ENCODE measurements at places on chromosomes 1 and 21.

- no peak for DNase-seq
These were observed 326.8 kb downstream of the HHAT start for GRCh38 chr1:210655511-210655910.

- DNase-seq = no peak
These were observed 23.8 kb downstream of the SIM2 start for GRCh38 chr21:36722370-36723368.

GRCh38 chr1:235416662-235417049 is 49.4 kb downstream of the TBCE start:
- DNase-seq = no peak

GRCh38 chr1:234892642-234893041 is 236.0 kb downstream of the TOMM20 start:
- DNase-seq = no peak

DNA sequence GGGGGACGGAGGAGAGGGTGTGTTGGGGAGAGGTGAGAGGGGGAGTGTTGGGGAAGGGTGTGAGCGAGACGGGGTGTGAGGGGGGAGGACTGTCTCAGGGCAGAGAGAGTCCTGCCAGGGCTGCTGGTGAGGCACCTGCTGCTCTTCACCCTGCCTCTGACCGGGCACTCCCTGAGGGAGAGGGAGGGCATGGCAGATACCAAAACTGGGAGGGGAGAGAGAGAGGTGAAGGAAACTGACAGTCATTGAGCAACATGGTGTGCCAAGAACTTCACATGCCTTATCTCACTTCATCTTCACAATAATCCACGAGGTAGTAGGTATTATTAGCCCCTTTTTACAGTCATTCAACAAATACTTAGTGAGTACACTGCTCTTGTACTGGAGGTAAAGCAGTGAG is 61.3 kb upstream of the ARTN start:
- peak; percentile 37 for DNase-seq

GRCh38 chr1:201599548-201599947 is 60.6 kb downstream of the NAV1 start:
- no peak for DNase-seq

DNA sequence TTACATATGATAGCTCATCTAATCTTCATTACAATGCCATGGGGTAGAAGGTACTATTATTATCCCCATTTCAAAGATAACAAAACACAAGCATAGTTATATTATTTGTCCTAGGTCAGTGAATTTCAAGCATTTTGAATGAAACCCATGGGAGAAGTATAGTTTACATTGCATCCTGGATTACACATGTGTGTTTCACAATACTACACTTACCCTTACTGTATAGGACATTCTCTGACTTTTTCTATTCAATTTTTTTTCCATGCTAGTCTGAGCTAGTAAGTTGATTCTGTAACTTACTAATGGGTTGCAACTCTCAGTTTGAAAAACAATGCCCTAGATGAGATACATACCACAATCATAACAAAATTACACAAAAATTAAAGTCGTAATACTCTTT is 8.7 kb upstream of the GPX7 start:
- no peak for DNase-seq

DNA sequence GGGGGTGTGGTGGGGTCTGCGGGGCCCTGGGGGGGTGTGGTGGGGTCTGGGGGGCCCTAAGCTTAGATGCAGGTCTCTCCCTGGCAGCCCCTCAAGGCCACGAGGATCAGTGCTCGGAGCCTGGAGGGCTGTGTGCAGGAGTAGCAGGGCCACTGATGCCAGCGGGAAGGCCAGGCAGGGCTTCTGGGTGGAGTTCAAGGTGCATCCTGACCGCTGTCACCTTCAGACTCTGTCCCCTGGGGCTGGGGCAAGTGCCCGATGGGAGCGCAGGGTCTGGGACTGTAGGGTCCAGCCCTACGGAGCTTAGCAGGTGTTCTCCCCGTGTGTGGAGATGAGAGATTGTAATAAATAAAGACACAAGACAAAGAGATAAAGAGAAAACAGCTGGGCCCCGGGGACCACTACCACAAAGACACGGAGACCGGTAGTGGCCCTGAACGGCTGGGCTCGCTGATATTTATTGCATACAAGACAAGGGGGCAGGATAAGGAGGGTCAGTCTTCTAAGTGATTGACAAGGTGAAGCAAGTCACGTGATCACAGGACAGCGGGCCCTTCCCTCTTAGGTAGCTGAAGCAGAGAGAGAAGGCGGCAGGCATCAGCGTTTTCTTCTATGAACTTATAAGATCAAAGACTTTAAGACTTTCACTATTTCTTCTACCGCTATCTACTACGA is 8.7 kb downstream of the RNF223 start:
- DNase-seq = no peak

GRCh38 chr1:174812656-174813055 is 187.1 kb upstream of the CACYBP start:
- DNase-seq = no peak

DNA sequence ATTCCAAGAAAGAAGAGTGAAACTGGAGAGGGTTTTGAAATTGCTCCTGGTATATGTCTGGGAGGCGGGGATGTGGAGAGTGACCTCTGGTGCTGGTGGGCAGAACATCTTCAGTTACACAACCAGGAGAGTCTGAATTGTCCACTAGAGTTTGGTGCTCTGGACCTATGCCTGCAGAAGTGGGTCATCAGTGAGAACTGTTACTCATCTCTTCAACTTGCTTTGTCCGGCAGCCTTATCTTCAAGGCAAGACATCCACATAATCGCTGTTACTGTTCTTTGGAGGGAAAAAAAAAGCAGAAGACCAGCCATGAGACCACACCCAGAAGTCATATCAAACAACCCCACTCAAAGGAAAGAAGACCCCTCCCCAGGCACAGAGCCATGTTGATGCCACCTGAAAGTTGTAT is 14.9 kb downstream of the SH2D1B start:
- peak; percentile 37 for DNase-seq

DNA sequence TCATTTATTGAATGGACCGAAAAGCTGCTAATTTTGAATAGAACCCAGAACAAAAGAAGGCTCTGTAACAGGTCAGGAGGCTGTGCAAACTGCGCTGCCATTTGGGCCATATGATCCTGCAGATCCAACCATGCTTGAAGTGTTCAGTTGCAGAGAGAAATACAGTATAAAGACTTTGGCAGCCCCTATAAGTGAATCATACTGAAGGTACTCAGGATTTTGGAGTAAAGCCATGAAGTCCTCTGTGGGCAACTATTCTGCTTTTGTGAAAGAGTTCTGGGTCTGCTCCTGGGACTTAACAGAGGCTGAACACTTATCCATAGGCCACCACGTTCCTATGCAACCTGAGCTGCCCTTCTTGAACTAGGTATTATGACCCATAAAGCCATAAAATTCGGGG is 1613.6 kb upstream of the PRMT6 start:
- no peak for DNase-seq

DNA sequence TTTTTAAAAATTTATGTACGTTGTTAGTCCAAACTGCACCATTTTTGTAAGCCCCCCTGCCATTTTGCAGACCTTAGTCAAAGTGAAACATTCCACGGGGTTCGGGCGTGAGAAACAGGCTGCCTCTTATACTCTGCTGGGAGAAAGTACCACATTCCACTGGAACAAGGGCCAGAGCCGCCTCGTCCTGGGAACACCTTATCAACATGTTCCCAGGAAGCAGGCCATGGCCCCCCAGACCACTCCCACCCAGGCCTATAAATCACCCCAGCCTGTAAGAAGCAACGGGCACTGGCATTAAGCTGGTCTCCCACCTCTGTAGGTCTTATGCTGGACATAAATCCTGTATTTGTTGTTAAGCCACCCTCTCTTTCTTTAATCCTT is 854 bp upstream of the ZRANB2 start:
- no peak for DNase-seq

DNA sequence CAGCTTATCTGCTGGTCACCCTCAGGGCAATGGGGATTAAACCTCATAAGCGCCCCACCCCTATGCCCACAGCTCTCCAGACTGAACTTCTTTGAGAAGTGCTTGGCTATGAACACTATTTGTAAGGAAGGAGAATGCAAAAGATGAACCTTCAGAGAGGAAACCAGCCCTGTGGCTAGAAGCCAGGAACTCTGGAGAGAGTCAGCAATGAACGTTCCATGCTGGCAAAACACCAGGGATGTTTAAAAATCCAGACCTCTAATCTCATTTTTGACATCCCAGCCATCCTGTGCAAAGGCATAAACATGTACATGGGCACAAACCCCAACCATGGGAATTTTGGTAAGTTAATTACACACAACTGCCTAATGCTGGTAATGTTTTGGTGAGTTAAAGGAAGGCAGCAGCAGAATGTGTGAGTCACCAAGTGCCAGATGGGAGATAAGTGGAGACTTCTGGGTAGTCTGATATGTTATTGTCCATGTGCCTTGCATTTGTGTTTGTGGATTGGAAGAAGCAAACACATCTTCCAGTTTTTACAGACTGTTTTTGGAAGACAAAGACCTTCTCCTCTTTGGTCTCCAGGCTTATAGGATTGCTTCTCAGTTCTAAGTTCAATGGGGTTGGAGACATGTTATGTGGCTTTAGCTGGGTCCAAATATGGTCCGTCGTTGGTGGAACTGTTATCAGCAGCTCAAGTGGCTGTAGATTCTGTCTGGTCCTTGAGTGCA is 174.1 kb upstream of the ETV3 start:
- peak; percentile 73 for DNase-seq

DNA sequence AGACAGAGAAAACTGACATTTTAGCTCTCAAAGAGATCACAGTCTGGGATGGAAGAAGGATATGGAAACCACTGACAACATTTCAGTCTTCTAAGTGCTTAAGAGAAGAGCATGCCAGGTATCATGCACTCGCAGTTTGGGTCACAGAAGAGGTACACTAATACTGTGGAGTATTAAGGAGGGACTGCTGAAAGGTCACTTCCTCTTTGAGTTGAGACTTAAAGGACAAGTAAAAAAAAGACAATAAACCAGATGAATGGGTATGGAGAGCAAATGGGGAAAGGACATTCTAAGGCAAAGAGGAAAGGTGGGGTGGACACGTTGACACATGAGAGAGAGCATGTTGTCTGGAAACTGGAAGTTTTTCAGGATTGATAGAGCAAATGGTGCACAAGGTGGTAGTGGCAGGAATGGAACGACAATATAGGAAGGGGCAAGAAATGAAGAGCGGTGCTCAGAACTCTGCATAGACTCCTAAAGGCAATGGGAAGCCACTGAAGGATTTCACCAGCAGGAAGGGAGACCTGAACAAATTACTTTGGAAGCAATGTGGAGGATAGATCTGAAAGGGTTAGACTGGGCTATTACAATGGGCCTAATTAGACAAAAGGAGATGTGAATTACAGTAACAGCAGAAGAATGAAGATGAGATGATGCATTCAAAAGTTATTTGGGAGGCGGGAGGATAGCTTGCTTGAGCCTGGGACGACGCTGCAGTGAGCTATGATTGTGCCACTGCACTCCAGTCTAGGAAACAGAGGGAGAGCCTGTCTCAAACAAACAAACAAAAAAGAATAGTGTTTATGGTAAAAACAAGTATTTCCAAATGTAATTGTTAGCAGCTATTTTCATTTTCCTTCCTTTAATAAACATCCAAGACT is 11.1 kb downstream of the DIPK1A start:
- no peak for DNase-seq

DNA sequence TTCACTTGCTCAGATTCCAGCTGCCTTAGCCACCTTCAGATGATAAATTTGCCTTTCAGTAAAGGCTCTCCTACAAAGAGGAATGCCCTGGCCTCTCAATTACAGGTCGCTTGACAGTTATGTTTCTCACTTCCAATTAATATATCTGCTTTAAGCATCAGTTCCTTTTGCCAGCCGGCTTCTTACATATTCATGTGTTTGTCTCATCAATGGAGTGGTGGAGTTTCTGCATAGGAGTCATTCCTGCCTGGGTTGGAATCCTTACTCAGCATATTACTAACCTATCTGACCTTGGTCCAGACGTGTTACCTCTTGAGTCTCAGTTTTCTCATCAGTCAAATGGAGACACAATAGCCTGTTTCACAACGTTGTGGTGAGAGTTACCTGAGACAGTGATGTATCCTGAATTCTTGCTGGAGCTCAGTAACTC is 9.4 kb upstream of the SESN2 start:
- no peak for DNase-seq

DNA sequence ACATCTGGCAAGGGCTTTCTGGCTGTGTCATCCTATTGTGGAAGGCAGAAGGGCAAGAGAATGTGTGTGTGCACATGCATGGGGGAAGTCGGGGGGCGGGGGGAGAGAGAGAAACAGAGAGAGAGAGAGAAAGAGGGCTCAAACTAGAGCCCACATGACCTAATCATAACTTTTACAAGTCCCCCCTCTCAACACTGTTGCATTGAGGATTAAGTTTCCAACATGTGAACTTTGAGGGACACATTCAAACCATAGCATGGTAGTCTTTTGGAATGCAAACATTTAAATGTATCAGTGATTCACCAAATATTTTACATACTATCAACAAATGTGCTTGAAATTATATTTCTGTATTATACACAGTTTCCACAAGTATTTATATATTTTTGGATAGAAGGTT is 655.4 kb upstream of the B3GALT2 start:
- DNase-seq = no peak

DNA sequence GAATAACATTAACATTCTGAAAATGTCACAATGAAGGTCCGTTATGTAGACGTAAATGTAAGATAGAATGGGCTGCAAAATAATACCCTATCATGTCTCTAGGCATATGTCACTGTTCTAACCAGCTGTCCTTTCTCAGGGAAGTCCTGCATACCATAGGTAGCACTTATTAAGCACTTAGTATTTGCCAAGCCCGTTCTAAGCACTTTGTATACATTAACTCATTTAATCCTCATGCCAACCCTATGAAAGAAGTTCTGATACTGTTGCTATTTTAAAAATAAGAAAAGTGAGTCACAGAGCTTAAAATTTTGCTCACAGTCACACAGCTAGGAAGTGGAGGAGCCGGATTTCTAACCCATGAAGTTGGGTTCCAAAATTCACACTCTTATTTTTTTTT is 15.7 kb downstream of the GAS5 start:
- no peak for DNase-seq

- peak; percentile 22 for DNase-seq
These were observed 27.8 kb downstream of the GBP6 start for GRCh38 chr1:89391686-89392085.

GRCh38 chr1:206682111-206682510 is 2.6 kb upstream of the MAPKAPK2 start:
- no peak for DNase-seq

DNA sequence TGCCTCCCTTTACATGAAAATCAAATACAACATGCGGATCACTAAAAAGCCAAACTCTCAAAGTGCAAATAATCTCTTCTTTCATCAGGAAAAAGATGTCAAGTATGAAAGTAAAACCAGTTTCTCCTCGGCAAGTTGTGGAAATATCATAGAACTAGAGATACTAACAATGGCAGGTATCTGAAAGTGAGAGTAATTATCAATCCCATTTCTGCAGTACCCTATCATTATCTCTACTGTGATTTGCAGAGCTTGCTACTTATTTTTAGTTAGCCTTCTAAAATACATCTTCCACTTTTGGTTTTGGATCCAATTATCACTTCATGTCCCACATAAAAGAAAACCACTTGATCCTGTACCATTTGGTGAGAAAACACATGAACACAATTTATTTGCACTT is 3.0 kb downstream of the TP53BP2 start:
- no peak for DNase-seq

DNA sequence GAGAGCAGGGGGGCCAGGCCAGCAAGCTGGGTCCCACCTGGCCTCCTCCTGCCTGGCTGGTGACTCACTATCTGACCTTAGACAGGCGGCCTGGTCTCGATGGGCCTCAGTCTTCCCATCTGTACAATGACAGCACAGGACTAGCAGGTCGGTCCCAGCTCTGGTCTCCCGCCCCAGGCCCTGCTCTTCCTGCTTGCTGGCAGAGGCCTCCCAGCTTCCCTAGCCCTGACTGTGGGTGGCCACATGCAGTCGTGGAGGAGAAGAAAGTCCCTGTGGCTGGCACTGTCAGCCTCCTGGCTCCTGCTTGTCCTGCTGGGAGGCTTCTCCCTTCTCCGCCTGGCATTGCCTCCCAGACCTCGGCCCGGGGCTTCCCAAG is 817 bp downstream of the EXTL1 start:
- DNase-seq = no peak

Measured in hematopoietic multipotent progenitor cell treated with erythropoietin and hydrocortisone succinate and interleukin-3 and kit ligand, for 6 days (in vitro differentiated cells).